CD4-positive, alpha-beta T cell treated with Interleukin-6 at 100 ng/mL for 8 hours (primary cell): ENCODE measurements at places on chromosomes 5 and 9.

DNA sequence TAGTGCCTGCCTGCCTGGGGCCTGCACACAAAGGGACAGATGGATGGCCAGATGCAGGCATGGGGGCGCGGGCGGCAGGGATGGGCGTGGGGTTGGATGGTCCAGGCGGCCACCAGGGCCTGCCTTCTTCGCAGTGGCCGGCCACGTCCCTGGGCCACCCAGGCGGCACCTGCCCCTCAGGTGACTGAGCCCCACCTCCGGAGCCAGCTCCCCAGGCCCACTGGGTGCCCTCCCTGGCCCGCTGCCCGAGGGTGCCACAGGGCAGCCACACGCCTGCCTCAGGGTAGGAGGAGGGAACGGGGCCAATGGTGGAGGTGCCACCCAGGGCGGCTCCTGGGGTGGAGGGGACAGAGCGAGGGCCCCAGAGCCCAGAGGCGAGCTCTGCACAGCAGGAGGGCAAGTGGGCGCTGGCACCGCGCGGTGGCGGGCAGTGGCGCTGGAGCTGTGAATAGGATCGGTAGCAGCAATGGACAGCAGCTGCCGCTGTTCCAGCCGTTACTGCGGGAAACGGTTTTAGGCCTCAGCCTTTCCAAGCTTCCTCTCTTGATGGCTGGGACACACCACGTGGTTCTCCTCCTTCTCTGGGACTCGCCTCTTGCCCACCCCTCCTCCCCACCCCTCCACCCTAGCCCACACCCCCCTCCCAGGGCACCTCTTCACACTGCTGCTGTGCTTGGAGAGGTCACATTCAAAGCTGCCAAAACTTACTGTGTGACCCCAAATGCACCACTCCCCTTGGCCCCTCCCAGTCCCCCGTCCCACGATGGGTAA lies 19.1 kb downstream of the LHX3 start:
- no peak for DNase-seq

GRCh38 chr9:92965061-92965758 lies 17.9 kb downstream of the FGD3 start:
- DNase-seq = peak; percentile 56

- DNase-seq = no peak
These were observed 542.4 kb upstream of the RGMB start for GRCh38 chr5:98231089-98231488.

DNA sequence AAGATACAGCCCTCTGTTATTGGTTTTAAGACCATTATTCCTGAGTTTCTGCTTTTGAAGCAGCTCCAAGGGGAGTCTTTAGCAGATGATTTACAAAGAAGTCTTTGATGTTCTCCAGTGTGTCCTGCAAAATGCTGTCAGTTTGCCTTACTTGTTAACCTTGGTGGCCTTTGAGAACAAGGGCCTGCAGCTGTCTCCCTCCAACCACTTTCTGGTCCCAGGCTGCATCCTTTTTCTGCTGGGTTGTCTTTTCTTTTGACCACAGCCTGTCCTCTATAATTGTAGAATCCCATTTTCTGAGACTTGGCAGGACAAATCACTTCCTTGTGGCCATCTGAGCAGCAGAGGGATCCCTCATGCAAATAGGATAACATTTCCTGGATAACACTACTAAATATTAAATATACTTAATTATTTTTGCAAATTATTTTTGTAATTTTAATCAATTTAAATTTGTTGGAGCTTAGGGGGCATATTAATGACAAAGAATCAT lies 281.4 kb downstream of the DMRT2 start:
- no peak for DNase-seq

- no peak for DNase-seq
These were observed 102.1 kb upstream of the ADRA1B start for GRCh38 chr5:159814222-159814621.

DNA sequence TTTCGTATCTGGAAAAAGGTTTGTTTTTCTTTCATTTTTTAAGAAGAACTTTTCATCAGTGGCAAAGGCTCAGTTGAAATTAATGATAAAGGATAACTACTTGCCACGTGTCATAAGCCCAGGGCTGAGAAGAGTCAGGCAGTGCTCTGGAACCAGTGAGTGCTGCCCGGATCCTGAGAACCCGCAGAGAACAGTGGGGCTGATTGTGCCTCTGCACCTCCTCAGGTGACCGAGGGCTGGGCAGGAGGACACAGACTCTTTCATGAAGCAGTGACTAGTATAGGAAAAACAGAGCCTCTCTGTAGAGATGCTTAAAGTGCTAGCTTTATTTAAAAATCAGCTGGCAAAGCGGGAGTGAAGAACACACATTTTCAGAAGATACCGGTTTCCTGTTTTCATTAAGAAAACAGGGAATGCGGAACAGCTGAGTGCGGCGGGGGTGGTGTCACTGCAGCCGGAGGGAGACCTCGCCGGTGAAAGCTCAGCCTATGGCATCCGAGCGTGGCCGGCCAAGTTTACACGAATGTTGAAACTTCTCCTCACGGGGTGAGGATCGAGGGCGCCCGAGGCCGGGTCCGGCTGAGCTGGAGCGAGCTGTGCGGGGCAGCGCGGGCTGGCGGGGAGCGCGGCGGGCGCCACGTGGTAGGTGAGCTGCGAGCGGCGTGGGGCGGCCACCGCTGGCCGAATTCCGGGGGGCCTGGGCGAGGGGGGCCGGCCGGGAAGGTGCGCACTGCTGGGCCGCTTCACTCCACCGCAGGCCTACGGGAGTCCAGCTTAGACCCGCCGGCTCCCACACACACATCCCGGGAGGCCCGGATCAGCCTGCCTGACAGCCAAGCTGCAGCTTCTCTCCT lies 134.7 kb upstream of the DMRT1 start:
- peak; percentile 4 for DNase-seq

GRCh38 chr5:127441799-127442484 lies 75.5 kb upstream of the PRRC1 start:
- DNase-seq = no peak

GRCh38 chr9:98958271-98958984 lies 14.7 kb downstream of the COL15A1 start:
- DNase-seq = no peak

- no peak for DNase-seq
These were observed 183.5 kb downstream of the SNX18 start for GRCh38 chr5:54700986-54701578.

DNA sequence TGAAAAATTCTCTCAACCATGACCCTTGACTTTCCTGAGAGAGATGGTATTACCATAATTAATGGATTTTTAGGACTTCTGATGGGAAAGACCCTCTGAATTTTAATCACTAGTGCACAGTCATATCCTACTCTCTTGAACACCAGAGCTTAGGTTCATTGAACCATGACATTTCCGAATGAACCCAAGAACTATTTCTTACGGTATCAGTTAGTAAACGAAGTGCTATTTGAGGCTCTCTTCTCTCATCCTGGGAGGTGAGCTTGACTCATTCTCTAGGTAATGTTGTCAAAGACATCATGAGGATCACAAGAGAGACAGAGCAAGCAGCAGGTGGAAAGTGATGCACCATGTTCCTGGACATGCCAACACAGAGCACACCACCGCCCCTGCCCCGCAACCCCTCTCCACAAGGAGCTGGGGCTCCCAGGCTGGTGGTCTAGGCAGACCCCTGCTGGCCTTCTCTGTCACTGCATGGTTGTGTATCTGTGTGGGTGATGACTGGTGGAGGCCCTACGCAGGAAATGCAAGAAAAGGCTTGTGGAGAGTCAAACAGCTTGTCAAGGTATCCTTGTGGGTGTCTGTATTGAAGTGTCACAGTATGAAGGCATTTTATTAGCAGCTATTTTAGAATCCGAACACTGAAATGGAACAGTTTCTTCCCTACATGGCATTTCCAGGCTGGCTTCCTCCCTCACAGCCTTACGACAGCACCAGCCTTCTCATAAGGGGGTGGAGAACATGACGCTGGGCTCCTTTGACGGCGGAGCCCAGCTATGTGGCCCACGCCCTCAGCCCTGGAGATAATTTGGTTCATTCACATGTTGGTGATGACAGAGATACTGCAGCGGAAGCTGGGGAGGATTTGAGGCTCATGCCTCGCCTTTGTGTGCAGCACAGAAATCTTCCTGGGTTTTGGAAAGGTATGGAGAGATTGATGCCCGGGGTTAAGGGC lies 297.6 kb downstream of the NTRK2 start:
- DNase-seq = no peak

DNA sequence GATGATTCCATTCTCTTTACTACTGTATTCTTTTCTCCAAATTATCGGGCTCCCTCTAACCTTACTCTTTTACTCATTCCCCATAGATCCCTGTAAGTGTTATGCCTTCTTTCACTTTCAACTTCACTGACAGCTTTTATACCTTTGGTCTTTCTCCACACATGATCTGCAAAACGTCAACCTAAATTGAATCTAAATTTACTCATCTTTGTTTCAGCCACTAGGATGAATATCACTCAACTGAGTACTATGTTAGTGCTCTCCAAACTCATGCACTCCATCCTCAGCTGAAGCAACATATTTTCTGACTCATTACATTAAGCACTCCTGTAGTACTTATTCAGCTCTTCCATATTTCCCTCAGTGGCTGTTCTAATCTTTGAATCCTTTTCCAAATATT lies 133.4 kb downstream of the ADAMTS19 start:
- DNase-seq = no peak

DNA sequence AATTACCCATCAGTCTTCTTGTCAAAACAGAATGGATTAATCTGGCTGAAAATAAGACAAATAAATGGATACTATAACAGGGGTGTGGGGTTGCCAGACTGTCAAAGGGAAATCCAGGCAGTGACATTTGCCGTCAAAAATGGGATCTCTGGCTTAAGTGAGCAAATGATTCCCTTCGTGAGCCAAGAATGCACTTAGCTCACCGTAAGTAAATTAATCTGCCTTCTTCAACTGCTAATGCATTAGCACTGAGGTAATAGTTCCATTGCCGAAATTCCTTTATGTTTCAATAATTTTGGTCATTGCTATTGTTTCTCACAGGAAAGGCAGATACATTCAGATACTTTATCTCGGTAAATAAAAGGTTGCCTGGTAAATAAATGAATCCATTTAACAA lies 377.8 kb downstream of the KIAA0825 start:
- no peak for DNase-seq

- no peak for DNase-seq
These were observed 51.9 kb downstream of the GALNT10 start for GRCh38 chr5:154242442-154242841.

GRCh38 chr5:95583992-95584391 lies 29.1 kb downstream of the ARSK start:
- no peak for DNase-seq
